Breast epithelium (tissue), 4 donors: ENCODE measurements at places on chromosomes 6 and 20. TPM values are rescaled to one million over a fixed set of nuclear protein-coding genes. Genes with fewer than 3 reads are reported as not detected.
A peak's percentile ranks its signal among the peaks of the same experiment; 100 is the strongest.

LY6G6C gene
- not detected for total RNA-seq

KIF25 gene
- total RNA-seq = not detected

PACSIN1 gene
- total RNA-seq = not detected

PRELID3B gene
- total RNA-seq = 55.4 TPM

PPP1R3G gene
- 1.6 TPM for total RNA-seq

EYS gene
- 2.9 TPM for total RNA-seq

HTR1E gene
- not detected for total RNA-seq

TUBB1 gene
- total RNA-seq = not detected

IL22RA2 gene
- total RNA-seq = not detected

DDR1 gene
- 149 TPM for total RNA-seq

SLC22A7 gene
- not detected for total RNA-seq

COQ3 gene
- 5.6 TPM for total RNA-seq

GRCh38 chr20:362271-363254 is 15.7 kb downstream of the NRSN2 start:
- peak; percentile 80 for DNase-seq

- peak; percentile 32 for DNase-seq
These were observed 658 bp downstream of the RIN2 start for GRCh38 chr20:19758501-19759331.

- DNase-seq = no peak
These were observed 37.0 kb downstream of the FOXO3 start for GRCh38 chr6:108597572-108598304.

GRCh38 chr6:100269189-100269588 is 195.5 kb downstream of the SIM1 start:
- DNase-seq = no peak

- DNase-seq = no peak
These were observed 212.3 kb upstream of the TBX18 start for GRCh38 chr6:84976526-84977362.

DNA sequence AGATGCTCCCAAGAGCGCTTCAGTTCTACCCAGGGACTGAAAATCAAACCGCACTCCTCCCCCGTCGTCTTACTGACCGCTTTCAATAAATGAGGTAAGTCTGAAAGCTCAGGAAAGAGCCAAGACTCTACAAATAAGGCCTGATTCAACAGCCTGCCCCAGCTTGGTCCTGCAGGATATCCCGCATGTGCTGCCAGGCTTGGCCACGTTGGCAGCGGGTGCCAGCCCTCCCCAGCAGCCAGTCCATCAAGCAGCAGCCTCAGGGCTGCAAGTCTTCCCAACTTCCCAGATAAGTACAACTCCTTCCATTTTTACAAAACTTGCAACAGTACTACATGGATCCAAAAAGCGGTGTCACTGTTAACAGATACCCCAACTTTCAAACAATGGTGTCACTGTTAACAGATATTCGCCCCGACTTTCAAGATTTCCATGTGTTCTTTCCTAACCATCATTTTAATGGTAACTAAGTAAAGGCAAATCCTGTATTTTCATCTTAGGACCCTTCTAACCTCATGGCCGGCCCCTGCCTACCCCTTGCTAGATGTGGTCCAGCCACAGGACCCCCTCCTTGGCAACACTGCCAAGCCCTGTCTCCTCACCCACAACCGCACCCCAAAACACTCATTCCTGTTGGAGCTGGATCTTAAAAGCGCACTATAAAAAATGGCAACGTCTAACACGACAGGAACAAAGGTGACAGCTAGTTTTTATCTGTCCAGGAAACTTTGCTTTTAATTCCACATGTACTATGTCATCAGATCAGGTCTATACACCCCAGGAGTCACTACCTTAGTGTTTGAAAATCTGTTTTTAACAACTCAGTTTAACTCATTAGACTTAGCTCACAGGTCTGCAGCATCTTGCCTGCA is 28.0 kb downstream of the DIDO1 start:
- DNase-seq = no peak

- DNase-seq = no peak
These were observed 59.5 kb downstream of the NCOA3 start for GRCh38 chr20:47561180-47561579.

GRCh38 chr20:48721324-48722001 is 106.3 kb downstream of the PREX1 start:
- no peak for DNase-seq

DNA sequence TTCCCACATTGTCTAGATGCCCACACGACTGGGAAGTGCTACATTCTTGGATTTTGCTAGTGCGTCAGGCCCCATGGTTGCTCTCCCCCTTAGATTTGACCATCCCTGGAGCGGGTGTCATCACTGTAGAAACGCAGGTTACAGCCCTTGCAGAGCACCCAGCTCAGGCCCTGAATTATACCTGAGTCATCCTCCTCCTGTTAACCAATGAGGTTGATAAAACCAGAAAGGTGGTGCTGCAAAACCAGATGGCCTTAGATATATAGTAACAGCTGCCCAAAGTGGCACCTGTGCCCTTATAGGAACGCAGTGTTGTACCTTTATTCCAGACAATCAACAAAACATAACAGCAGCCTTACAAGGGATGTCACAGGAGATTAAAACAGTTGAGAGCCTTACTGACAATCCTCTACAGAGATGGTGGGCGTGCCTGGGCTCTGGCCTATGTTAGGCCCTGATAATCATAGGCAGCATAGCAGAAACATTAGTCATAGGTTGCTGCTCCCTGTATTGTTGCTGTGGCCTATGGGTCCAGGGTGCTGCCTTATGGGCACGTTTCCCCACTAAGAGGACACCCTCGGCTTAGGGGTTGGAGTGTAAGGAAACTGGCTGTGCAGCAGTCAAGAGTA is 33.6 kb upstream of the HSF2 start:
- no peak for DNase-seq

GRCh38 chr6:35216851-35217811 is 3.4 kb downstream of the SCUBE3 start:
- DNase-seq = no peak

DNA sequence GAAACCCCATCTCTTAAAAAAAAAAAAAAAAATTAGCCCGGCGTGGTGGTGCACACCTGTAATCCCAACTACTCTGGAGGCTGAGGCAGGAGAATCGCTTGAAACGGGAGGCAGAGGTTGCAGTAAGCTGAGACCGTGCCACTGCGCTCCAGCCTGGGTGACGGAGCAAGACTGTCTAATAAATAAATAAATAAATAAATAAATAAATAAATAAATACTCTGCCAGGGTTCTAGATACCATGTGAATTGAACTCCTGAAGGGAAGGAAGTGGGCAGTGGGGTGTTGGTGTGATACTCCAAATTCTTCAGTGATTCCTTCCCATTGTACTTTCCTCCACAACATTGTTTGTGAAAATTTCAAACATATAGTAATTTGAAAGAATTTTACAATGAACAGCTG is 100.5 kb downstream of the PLCB4 start:
- no peak for DNase-seq

GRCh38 chr6:63553208-63553607 is 19.1 kb upstream of the LOC128125822 start:
- DNase-seq = no peak

GRCh38 chr6:52972989-52973388 is 22.1 kb downstream of the GSTA4 start:
- no peak for DNase-seq

DNA sequence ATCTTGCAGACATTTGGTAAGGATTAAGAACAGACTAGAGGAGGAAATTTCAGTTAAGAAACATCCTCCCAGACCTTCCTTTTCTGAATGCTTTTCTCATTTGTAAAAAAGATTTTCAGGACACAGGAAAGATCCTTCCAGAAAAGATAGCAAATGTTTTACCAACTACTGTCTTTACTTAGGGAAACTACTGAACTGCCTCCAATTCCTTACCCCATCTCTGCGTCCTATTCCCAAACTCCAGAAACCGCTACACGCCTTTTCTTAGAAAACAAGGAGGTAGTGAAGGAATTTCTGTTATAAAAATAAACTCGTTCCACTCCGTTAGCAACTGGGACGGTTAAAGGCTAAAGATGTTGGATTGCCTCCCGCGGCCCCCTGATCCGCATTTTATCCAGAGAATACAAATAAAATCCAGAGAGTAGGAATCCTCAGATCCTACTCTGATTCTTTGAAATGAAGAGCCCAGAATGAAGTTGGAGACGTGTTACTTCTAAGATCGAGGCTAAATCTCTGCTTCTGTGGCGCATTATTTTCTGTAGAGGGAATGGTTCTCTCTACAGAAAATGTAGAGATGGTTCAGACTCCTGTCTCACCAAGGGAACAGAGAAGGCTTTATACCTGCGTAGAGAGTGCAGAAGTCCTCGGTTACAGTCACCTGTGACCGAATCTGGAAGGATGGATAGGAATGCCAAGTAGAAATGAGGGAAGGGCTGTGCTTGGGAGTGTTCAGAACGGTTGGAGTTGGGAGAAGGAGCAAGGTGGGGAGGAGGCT is 133.0 kb downstream of the GPX5 start:
- DNase-seq = no peak

GRCh38 chr6:110491644-110492317 is 15.4 kb upstream of the SLC22A16 start:
- DNase-seq = no peak

GRCh38 chr6:159789377-159790148 is at the start of gene TCP1:
TCP1 (minus strand) TSS chr6:159789602; CDS start chr6:159789468, 134 bp downstream.
- peak; percentile 99 for DNase-seq

DNA sequence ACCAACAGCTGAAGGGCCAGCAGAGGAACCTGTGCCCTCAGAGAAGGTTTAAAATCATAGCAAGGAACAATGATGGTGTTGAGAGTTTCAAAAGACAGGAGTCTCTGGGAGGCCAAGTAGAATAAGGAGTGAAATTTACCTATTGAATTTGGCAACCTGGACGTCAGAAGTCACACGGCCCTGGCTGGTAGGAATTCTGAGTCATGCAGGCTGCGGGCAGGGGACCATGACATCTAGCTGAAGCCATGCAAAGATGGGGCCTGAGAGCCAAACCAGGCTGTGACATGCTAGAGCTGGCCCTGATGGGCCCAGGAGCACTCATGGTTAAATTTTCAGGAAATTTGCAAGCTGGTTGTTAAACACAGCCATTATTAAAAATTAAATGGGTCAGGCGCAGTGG is 64.0 kb upstream of the SNX9 start:
- DNase-seq = no peak

- DNase-seq = no peak
These were observed 194.4 kb downstream of the TMEM200A start for GRCh38 chr6:130560231-130560630.

DNA sequence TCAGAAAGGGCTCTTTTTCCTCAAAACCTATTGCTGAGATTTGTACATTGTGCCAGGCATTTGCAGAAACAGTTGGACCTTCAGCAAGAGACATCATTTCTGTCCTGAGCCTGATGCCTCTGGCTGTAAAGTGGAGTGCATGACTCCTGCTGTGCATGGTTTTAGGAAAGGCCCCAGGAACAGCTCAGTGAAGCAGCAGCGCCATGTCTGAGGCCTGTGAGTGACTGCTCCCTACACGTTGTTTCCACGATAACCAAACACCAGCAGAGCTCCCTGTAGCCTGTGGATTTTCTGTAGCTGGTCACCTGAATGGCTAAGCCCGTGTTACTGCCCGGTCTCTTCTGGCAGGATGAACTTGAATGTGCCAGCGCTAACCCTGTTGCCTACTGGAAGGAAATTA is 232.5 kb downstream of the TFAP2C start:
- no peak for DNase-seq

DNA sequence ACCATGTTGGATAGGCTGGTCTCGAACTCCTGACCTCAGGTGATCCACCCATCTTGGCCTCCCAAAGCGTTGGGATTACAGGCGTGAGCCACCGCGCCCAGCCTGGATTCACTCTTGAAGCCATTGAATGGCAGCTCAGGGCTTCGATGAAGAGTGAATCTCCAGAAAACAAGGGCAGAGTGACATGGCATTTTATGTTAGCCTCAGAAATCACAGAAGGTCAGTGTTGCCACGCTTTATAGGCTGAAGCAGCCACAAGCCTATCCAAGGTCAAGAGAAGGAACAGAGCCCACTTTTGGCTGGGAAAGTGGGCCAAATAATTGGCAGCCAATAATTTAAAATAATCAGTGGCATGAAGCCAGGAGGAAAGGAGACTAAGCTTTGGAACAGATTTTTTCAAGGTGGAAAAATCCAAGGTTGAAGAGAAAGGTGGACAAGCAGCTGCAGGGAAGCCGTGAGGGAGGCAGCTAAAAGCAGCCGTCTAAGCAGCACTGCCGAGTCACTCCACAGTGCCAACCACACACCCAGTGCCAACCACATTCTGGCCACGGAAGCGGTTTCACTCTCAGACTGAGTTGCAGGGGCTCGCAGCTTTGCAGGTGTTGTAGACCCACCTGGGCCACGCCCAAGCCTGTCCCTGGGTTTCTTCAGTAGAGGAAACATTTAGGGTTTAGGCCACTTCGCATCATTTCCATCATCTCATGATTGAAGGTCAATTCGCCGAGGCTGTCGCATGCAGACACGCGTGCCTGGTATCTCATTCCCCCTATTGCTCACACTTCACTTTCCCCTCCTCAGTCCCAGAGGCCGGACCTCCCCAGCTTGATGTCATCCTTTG is 17.4 kb upstream of the AVP start:
- no peak for DNase-seq

DNA sequence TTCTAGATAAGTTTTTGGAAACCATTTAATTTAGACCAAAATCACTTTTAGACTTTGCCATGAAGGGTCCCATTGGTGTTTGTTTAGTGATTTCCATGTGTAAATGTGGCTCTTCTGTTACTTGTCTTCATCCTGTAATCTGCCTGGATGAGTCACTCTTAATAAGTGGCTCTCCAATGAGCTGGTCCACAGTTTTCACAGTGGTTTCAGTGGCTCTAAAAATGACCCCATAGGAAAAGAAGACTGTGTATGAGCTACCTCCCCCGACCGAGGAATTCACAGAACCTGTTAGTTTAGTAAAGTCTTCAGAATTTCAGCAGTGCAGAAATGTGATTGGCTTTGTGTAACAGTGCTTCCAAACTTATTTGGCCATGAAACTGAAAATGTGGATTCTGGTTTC is 492.0 kb upstream of the MARCKS start:
- DNase-seq = no peak

DNA sequence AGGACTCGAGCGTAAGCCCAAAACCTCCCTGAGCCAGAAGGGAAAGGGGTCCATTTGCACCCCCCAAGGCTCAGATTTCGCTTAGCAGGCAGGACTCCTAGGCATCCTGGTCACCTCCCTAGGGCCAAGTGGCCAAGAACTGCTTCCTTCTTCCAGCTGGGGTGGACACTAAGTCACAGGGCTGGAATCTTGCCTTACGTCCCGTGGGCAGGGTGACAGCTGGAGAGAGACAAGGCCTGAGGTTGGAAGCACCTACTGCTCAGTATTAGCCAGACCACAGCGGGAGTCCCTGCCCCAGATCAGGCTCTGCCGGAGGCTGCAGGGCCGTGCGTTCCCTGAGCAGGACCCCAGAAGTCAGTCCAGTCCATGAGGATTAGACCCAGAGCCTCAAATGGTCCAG is 19.7 kb downstream of the LAMA5 start:
- no peak for DNase-seq

GRCh38 chr6:28648035-28648877 is 122.6 kb downstream of the GPX5 start:
- DNase-seq = no peak

- no peak for DNase-seq
These were observed 88.0 kb downstream of the METTL24 start for GRCh38 chr6:110270165-110270564.

DNA sequence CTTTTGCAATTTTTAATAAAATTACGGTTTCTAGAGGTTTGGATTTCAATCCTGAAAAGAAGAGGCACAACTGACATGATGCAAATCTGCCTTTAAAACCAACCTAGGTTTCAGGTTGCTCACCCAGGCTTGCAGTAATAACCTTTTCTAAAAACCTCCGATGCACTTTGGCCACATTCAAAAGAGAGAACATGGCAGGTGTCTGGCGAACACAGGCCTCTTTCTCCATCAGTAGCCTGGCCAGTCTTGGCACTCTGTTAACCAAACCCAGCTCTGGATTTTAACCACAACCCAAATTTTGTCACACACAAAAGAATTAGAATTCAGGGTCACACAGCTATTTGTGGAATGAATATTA is 55.8 kb upstream of the MAFB start:
- DNase-seq = no peak
